ENCODE measurements at places on chromosomes 2 and 18.

GRCh38 chr2:172813314-172813888, 77.8 kb downstream of the RAPGEF4 start:
- H3K27ac ChIP-seq: no peak overlapping the region
- H3K4me3 ChIP-seq: no peak overlapping the region
- no peaks in the 10 kb centered on the region for H3K27me3 ChIP-seq
- no peak for DNase-seq
- H3K4me1 ChIP-seq: no peaks in the 10 kb centered on the region

DNA sequence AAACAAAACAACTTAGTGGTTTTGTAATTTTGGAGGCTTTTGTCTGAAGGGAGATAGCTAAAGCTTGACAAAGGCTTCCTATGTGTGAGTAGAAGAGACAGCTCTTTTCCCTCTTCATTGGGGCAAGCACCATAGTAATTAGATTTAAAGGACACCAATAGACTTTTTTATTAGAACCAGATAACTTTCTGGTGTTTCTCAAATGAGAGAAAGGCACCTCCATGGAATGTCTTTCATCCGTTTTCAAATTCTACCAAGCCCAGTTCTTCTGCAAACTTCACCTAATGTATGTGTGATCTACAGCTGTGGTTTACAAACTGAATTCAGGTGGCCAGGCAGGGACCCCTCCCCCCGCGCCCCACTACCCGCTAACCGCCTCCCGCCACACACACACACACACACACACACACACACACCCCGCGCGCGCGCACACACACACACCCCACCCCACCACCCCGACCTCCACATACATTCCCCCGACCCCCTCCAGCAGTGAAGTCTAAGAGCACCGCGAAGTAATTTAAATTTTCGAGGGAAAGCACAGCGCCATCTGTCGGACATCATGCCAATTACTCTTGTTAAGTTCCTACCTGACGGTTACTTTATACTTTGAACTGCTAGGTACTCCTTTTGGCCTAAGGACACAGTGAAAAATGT, 31.6 kb upstream of the PPP1R1C start:
- no peaks in the 10 kb centered on the region for H3K36me3 ChIP-seq
- no peaks in the 10 kb centered on the region for H3K27me3 ChIP-seq
- H3K27ac ChIP-seq: no peak overlapping the region
- DNase-seq: peak; percentile 75
- H3K4me1 ChIP-seq: peaks cover 16% of the 10 kb centered on the region

DNA sequence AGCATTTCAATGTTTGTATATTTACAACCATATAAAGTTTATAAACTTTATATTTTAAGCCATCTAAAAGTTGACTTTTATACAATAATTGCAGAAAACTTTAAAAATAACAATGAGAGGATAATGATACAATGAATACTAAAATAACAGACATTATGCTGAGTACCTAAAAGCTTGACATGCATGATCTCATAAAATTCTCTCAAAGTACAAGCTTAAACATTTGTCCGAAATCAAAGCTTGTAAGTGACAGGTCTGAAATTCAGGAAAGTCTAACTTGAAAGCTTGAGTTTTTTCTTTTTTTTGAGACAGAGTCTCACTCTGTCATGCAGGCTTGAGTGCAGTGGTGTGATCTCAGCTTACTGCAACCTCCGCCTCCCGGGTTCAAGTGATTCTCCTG, 84.1 kb upstream of the FRZB start:
- H3K27ac ChIP-seq: no peak overlapping the region
- DNase-seq: no peak
- H3K4me1 ChIP-seq: peaks cover 14% of the 10 kb centered on the region
- no peaks in the 10 kb centered on the region for H3K27me3 ChIP-seq

- H3K36me3 ChIP-seq: peaks cover 6% of the 10 kb centered on the region
- H3K27me3 ChIP-seq: peaks cover 2% of the 10 kb centered on the region
- DNase-seq: peak; percentile 23
- H3K4me1 ChIP-seq: no peaks in the 10 kb centered on the region
- no peak overlapping the region for H3K27ac ChIP-seq
- no peak overlapping the region for H3K4me3 ChIP-seq
Observed at GRCh38 chr2:38959938-38960608, 70.4 kb downstream of the ARHGEF33 start.

- no peak for DNase-seq
- peaks cover 14% of the 10 kb centered on the region for H3K4me1 ChIP-seq
- no peak overlapping the region for H3K4me3 ChIP-seq
- H3K36me3 ChIP-seq: no peaks in the 10 kb centered on the region
- no peak overlapping the region for H3K27ac ChIP-seq
Observed at GRCh38 chr2:152560166-152560565, 157.1 kb downstream of the PRPF40A start.

DNA sequence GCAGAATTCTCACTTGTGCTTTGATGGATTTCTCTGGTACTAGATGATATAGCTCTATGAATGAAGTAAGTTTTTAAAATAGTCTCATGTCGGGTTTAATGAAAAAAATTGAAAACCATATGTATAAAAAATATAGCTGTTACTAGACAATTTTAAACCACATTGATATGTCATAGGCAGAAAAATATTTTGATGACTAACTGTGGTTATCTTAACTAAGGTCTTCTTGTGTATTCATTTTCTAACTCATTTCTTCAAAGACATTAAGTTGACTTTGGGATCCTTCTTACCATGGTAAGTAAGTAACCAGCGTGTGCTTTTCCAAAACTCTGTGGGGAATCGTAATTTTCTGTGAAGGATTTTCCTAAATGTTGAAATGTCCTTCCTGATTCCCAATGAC, 160.9 kb upstream of the COL3A1 start:
- H3K36me3 ChIP-seq: no peaks in the 10 kb centered on the region
- no peak overlapping the region for H3K4me3 ChIP-seq
- H3K27ac ChIP-seq: no peak overlapping the region
- no peaks in the 10 kb centered on the region for H3K27me3 ChIP-seq

DNA sequence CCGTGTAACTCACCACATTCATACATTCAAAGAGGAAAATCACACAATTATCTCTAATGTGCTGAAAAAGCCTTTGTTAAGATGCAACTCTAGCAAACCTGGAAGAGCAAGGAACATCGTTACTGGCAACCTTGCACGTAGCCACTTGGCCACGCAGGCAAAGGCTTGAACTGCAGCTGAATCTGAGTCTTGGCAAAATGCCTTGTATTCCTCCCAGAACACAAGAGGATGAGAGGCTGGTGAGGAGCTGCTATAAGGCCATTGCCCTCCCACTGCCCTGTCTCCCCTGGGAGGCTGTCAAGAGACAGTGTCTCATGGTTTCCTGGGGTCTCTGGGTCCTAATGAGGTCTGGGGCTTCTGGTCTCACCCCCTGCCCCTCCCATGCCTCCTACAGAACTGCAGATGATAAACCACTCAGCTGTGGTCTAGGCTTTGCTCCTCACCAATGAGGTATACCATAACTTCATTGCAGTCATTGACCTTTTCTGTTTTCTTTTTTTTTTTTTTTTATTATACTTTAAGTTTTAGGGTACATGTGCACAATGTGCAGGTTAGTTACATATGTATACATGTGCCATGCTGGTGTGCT, 141.4 kb downstream of the SPP2 start:
- no peaks in the 10 kb centered on the region for H3K4me1 ChIP-seq
- no peak overlapping the region for H3K27ac ChIP-seq
- no peaks in the 10 kb centered on the region for H3K27me3 ChIP-seq
- H3K36me3 ChIP-seq: no peaks in the 10 kb centered on the region
- DNase-seq: no peak

GRCh38 chr2:105362862-105363591, 25.7 kb downstream of the C2orf49 start:
- H3K36me3 ChIP-seq: peaks cover 9% of the 10 kb centered on the region
- H3K27ac ChIP-seq: no peak overlapping the region
- H3K4me1 ChIP-seq: no peaks in the 10 kb centered on the region

DNA sequence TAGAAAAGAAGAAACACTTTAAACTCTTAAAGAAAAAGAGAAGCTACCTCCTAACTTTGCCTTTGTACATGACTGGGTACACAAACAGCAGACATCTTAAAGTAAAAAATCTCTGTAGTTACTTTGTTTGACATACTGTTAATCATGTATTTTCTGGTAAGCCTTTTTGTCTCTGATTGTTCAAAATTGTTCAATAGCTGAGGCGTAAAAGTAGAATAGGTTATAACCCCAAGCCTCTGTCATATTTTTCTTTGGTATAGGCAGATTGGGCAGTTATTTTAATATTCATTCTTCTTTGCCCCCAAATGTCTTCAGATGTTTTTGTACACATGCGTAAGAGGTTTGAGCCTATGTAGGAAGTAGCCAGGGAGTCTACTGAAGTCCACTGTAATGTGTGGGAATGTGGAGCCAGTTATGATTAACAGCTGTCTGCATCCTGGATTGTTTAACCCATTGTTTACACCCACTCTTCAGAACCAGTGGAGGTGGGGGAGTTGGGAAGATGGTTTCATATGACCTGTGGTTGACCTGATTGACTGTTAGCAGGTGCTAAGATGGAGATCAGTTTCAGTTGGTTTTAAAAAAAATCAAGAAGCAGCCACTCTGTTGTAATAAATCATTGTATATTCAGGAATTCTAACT, 150.5 kb downstream of the TANC1 start:
- peaks cover 3% of the 10 kb centered on the region for H3K36me3 ChIP-seq
- H3K4me3 ChIP-seq: no peak overlapping the region
- H3K27ac ChIP-seq: no peak overlapping the region

- no peak for DNase-seq
- H3K36me3 ChIP-seq: peaks cover 2% of the 10 kb centered on the region
- no peak overlapping the region for H3K4me3 ChIP-seq
- H3K27ac ChIP-seq: no peak overlapping the region
- H3K27me3 ChIP-seq: no peaks in the 10 kb centered on the region
- peaks cover 10% of the 10 kb centered on the region for H3K4me1 ChIP-seq
Observed at GRCh38 chr18:77668219-77668618, 418.6 kb downstream of the GALR1 start.

DNA sequence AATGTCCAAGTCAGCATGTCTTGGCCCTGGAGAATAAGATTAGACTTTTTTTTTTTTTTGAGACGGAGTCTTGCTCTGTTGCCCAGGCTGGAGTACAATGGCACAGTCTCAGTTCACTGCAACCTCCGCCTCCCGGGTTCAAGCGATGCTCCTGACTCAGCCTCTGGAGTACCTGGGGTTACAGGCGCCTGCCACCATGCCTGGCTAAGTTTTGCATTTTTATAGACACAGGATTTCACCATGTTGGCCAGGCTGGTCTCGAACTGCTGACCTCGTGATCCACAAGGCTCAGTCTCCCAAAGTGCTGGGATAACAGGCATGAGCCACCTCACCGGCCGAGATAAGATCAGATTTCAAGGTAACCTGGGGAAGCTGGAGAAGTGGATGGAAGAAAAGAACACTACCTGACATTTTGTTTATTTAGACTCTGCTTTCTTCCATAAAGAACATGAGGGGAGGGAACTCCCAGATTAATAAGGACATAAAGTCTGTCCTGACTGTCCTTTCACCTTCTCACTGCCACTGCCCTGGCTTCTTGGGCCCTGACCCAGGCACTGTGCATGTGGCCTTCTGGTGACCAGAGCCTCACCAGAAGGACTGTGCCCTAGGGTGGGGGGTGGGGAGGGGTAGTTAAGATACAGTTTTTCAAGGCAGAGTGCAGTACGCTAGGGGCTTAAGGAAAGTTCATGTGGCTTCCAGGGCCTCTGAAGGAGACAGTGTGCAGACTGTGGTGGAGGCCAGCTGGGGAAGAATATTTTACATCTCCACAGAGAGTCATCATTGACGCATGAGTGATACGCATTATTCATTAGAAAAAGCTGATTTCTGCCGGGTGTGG, 4.8 kb upstream of the IMPA2 start:
- H3K36me3 ChIP-seq: no peaks in the 10 kb centered on the region
- DNase-seq: no peak
- no peaks in the 10 kb centered on the region for H3K27me3 ChIP-seq
- H3K27ac ChIP-seq: no peak overlapping the region
- H3K4me1 ChIP-seq: peaks cover 13% of the 10 kb centered on the region

DNA sequence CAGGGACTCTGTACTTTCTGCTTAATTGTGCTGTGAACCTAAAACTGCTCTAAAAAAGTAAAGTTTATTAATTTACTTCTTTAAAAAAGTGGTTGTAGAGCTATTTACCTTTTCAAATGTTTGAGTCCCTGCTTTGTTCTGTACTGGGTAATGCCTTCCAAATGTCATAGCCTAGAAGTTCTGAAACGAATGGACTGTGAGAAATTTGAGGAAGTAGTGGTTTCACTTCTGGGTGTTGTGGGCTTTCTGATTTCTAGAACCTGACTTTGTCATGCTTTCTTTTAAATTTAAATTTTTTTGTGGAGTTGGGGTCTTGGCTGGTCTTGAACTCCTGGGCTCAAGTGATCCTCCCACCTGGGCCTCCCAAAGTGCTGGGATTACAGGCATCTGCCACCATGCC, 44.6 kb downstream of the SMAD4 start:
- no peaks in the 10 kb centered on the region for H3K27me3 ChIP-seq
- no peak for DNase-seq
- H3K27ac ChIP-seq: no peak overlapping the region
- H3K4me1 ChIP-seq: peaks cover 3% of the 10 kb centered on the region
- H3K4me3 ChIP-seq: no peak overlapping the region
- peaks cover 38% of the 10 kb centered on the region for H3K36me3 ChIP-seq

DNA sequence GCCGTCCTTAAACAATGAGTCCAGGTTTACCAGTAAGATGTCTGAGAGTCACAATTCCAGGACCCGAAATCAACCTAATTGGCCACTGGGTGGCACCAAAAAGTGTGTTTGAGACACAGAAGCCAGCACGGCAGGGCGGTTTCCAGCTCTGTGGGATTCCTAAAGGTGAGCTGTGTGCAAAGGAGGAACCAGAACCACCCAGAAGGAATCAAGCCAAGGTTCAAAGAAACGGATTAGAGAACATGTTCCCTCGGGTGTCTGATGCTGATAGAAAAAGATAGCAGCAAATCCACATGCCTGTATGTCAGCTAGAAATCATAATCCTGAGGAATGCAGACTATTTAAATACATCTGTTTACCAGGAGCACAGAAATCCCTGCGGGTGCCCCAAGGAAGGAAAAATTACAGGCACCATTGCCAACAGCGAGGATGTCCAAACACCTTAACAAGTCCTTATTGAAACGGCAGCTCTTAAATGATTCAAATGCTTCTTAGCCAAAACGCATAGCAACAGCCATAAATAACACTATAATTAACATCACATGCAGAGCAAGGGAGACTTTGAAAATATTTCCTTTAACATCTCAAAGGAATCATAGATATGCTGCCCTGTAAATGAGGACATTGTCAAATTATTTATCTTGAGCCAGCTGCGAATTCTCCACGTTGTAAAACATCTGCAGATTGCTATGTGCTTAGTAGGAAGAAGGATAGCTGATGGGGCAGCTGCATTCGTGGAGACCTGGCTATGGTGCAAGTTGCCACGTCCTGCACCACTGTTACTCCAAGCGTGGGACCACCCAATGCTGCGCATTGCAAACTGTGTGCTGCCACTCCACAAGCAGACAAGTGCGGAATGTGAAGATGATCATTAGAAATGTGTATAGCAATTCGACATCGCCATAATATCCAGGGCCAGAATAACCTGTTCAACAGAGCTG, 318.7 kb upstream of the NCKAP5 start:
- no peak overlapping the region for H3K27ac ChIP-seq
- peak; percentile 57 for DNase-seq
- H3K36me3 ChIP-seq: no peaks in the 10 kb centered on the region
- H3K4me3 ChIP-seq: no peak overlapping the region

- no peaks in the 10 kb centered on the region for H3K4me1 ChIP-seq
- H3K36me3 ChIP-seq: peaks cover 5% of the 10 kb centered on the region
- H3K27me3 ChIP-seq: no peaks in the 10 kb centered on the region
- no peak for DNase-seq
- no peak overlapping the region for H3K27ac ChIP-seq
- no peak overlapping the region for H3K4me3 ChIP-seq
Observed at GRCh38 chr2:146721486-146721885, 1123.3 kb upstream of the ACVR2A start.

- no peak overlapping the region for H3K4me3 ChIP-seq
- no peaks in the 10 kb centered on the region for H3K27me3 ChIP-seq
- H3K4me1 ChIP-seq: no peaks in the 10 kb centered on the region
- H3K27ac ChIP-seq: no peak overlapping the region
Observed at GRCh38 chr18:77530732-77531131, 281.1 kb downstream of the GALR1 start.
